Vagina (tissue), 2 donors: ENCODE measurements at places on chromosomes 3 and 15. TPM values are rescaled to one million over a fixed set of nuclear protein-coding genes. Genes with fewer than 3 reads are reported as not detected.

Gene TASOR
- 50.3 TPM for total RNA-seq

Gene DCBLD2
- 36.1 TPM for total RNA-seq

Gene ZDHHC23
- total RNA-seq: 5.4 TPM

Gene C3orf85
- total RNA-seq: not detected

Gene NPAP1
- not detected for total RNA-seq

Gene IGSF11
- total RNA-seq: 3.4 TPM

Gene CLDN11
- total RNA-seq: 136 TPM

Gene TERC
- 204 TPM for total RNA-seq

Gene NR2E3
- 0.98 TPM for total RNA-seq

Gene LSAMP
- total RNA-seq: 3.9 TPM

Gene PAQR9
- total RNA-seq: not detected

Gene IDH3A
- total RNA-seq: 60.2 TPM

Gene GPR176
- total RNA-seq: 5.4 TPM

Gene STRA6
- 0.98 TPM for total RNA-seq

Gene PXYLP1
- total RNA-seq: 16.7 TPM

Gene ZNF717
- total RNA-seq: 13.0 TPM

Gene SLC51A
- 1.2 TPM for total RNA-seq

Gene MAGEL2
- 2.0 TPM for total RNA-seq

Gene SLC35G2
- 9.3 TPM for total RNA-seq
